Motor neuron (in vitro differentiated cells): ENCODE measurements at places on chromosomes 16 and 17. TPM values are rescaled to one million over a fixed set of nuclear protein-coding genes. Genes with fewer than 3 reads are reported as not detected.

Gene NGFR
- 128 and 130 TPM in 2 replicates for total RNA-seq

Gene TMEM220
- total RNA-seq, result 0.89 and 1.1 TPM in 2 replicates

Gene TAF1C
- total RNA-seq, result 23.7 and 24.5 TPM in 2 replicates

Gene PRSS36
- 0.30 and 0.36 TPM in 2 replicates for total RNA-seq

Gene RAB26
- total RNA-seq, result 16.2 and 22.2 TPM in 2 replicates

Gene HS3ST3B1
- 1.9 TPM in 2 replicates for total RNA-seq

Gene SP6
- 0.31 and 0.38 TPM in 2 replicates for total RNA-seq

Gene PFN1
- total RNA-seq, result 140 and 154 TPM in 2 replicates

Gene DPEP3
- total RNA-seq, result not detected in 2 replicates

Gene SGCA
- not detected in 2 replicates for total RNA-seq

Gene MYLK3
- total RNA-seq, result 1.3 and 1.4 TPM in 2 replicates

Gene TP53
- total RNA-seq, result 35.2 and 43.4 TPM in 2 replicates

Gene HSD11B2
- total RNA-seq, result 10.4 and 14.8 TPM in 2 replicates

Gene C16orf89
- 2.0 and 2.1 TPM in 2 replicates for total RNA-seq

Gene GRIN2A
- total RNA-seq, result 0.14 and 0.30 TPM in 2 replicates

Gene RMI2
- total RNA-seq, result 22.7 and 27.3 TPM in 2 replicates

Gene PROCA1
- total RNA-seq, result 4.2 and 5.1 TPM in 2 replicates

Gene NAGS
- total RNA-seq, result 1.3 and 1.8 TPM in 2 replicates

Gene MT1G
- total RNA-seq, result 3.2 TPM in 2 replicates

Gene MT3
- 0.58 TPM in 1 of 2 replicates, not detected in the other for total RNA-seq

Gene OR1F1
- not detected in 2 replicates for total RNA-seq

Gene INCA1
- 0.48 and 0.61 TPM in 2 replicates for total RNA-seq

Gene GABARAP
- 548 and 734 TPM in 2 replicates for total RNA-seq

Gene SLC47A2
- total RNA-seq, result 0.46 and 0.48 TPM in 2 replicates

Gene CDRT15L2
- 0.54 TPM in 1 of 2 replicates, not detected in the other for total RNA-seq

Gene ATXN7L3
- total RNA-seq, result 42.5 and 46.3 TPM in 2 replicates

Gene CD300LB
- total RNA-seq, result 0.27 and 0.31 TPM in 2 replicates
